Activated T-cell treated with anti-CD3 and anti-CD28 coated beads for 1 hour (primary cell): ENCODE measurements at places on chromosomes 3 and 15.

- no peak for DNase-seq
These were observed 210.1 kb downstream of the CHST2 start for GRCh38 chr3:143329567-143330211.

- DNase-seq, result no peak
These were observed 300.4 kb downstream of the RBMS3 start for GRCh38 chr3:29581311-29581710.

GRCh38 chr3:171543759-171544300 lies 83.6 kb upstream of the TNIK start:
- DNase-seq, result no peak

DNA sequence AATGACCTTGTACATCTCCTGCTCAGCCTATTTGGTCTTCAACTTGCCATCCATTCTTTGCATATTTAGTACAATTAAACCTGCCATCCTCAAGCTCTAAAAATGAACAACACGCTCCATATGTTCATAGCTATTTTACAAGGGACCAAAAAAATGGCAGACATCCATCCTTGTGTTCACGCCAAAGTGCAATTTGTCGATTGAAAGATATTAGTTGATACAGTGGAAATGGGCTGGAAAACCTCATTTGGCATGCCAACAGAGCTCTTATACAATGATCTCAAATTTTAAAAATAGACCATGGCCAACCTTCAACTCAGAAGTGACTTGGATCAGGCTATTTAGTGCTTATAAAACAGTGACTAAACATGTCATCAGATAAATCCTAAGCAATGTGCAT lies 413.6 kb upstream of the ARL6 start:
- no peak for DNase-seq

DNA sequence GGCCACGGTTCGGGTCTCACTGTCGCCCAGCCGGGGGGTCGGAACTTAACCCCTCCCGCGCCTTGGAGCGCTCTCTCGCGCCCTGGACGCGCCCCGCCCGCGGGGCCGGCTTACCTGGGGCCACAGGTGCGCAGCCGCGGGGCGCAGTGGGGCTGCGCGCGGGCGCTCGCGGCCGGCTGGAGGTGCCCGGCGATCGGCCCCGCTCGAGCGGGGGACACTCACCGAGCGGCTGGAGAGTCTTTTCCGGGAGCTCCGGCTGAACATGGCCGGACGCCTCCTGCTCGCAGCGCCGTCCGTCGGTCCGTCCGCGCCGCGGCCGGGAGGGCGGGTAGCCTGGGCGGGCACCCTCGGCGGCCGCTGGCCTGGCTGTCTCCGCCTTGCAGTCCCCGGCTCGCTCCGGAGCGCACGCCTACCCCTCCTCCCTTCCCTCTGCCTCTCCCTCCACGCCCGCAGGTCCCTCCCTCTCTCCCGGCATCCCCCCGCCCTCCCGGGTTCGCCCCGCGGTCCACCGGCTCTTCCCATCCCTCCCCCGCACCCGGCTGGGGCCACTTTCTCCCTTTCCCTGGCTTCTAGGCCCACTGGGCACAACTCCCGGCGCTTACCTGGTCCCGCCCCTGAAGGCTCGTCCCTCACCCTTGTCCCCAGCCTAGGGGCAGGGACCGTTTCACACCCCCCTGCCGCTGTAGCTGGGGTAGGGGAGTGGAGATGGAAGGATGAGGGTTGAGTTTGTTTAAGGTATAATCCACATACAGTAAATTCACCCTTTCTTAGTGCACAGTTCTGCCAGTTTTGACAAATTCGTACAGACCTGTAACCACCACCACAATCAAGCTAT lies 220.1 kb upstream of the PRICKLE2 start:
- no peak for DNase-seq

DNA sequence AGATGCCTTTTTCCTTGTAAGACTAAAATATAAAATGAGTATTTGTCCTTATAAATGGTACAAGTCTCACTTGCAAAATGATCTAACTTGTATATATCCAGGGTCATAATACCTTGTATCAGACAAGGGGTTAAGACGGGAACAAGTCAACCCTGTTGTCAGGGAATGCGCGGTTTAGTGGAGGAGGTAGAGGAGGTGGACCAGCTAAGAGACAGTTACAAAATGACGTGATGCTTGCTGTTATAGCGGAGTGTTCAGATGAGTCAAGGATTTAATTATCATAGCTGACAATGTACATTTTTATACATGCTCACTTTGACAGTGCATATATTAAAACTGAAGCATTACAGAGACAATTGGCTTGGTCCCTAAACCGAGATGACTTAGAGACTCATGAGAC lies 26.8 kb upstream of the KLHL25 start:
- DNase-seq, result no peak
